ENCODE measurements at places on chromosomes 13 and 19. TPM values are rescaled to one million over a fixed set of nuclear protein-coding genes. Genes with fewer than 3 reads are reported as not detected.
A peak's percentile ranks its signal among the peaks of the same experiment; 100 is the strongest.

- no peak for DNase-seq
These were observed 449.8 kb downstream of the DACH1 start for GRCh38 chr13:71417205-71417604.

- DNase-seq = no peak
These were observed 9.5 kb downstream of the B3GLCT start for GRCh38 chr13:31209172-31209840.

A1BG gene
- total RNA-seq = 52.9 TPM

AMH gene
- 7.2 TPM for total RNA-seq

TUBA3C gene
- total RNA-seq = not detected

GRCh38 chr19:7265963-7266362 is 28.3 kb downstream of the INSR start:
- no peak for DNase-seq

DNA sequence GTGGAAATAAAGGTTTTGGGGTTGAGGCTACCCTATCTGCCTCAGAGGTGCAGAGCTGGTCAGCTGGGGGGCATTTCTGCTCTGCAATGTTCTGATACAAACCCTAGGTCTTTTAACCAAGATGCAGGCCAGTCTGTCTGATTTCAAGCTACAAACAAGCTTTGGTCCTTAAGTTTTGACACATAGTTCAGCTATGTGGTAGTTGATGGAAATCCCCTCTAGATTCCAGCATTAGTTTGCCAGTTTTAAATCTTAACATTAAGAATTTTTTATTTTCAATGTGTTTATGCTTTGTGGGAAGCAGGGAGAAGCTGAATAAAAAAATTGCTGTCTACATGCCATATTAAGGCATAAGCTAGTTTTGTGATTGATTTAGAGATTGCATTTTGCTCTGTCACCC is 225.7 kb downstream of the LMO7 start:
- DNase-seq = no peak

DNA sequence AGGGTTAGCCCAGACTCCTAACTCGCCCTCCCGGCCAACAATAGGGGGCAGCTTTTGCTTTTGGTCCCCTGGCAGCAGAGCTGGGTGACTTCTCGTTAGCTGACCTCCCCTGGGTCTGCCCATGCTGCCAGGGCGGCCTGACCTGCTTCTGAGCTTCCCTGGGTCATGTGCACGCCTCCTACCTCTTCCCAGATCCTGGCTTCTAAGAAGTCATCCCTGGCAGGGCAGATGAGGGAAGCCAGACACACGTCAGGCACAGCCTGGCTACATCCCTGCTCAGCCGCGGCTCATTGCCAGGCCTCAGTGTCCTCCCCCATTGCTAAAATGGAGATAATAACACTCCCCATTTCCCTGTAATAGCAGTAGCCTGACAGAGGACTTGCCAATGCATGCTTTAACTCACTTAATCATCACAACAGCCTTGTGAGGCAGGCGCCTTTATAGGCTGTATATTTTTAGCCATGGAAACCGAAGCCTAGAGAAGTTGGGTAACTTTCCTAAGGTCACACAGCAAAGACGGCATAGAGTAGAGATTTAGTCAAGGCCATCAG is 2.1 kb downstream of the KCNK6 start:
- DNase-seq = no peak

DNA sequence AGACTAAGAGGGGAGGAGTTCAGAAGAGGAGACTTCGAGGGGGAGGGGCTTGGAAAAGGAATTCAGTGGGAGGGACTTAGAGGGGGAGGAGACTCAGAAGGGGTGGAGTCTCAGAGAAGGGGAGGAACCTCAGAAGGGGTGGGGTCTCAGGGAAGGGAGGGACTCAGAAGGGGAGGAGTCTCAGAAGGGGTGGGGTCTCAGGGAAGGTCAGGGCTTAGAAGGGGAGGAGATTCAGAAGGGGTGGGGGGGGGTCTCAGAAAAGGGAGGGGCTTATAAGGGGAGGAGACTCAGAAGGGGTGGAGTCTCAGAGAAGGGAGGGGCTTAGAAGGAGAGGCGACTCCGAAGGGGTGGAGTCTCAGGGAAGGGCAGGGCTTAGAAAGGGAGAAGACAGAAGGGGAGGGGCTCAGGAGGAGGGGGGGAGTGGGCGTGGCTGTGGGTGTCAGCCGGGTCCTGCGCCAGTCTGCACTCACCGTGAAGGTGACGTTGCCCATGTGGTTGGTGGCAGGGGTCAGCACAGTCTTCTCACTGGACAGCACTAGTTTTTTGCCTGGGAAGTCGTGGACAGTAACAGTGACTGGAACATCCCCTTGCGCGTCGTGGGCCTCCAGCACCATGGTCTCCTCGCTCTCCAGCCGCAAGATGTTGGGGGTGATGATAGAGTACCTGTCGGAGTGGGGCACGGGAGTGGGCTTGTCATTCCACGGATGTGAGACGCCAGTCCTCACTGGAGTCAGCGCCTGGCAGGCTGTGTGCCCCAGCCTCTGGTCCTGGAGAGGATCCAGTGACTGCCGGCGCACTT is 1.5 kb downstream of the C3 start:
- DNase-seq = peak; percentile 75

CBY2 gene
- not detected for total RNA-seq

DNA sequence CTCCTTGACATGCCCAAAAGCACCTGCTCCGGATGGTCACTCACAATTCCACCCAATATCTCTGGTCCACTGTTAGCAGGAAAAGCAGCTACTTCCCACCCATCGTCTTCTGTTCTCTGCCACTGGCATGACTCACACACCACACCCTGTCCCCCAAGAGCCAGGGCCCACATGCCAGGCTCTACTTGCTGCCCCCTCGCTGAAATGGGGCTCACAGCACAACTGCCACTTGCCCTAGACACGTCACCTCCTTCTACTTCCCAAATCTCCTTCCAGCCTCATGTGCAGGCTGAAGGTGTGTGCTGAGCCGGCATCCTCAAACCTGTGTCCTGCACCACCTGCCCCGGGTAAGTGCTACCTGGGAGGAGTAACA is 65.0 kb downstream of the TBC1D4 start:
- DNase-seq = no peak

- no peak for DNase-seq
These were observed 43.2 kb downstream of the ZNF571 start for GRCh38 chr19:37551129-37551993.

- DNase-seq = peak; percentile 87
These were observed 2.8 kb downstream of the ZFP36 start for GRCh38 chr19:39409208-39410016.

NPAS1 gene
- 5.7 TPM for total RNA-seq

GRCh38 chr19:49861107-49861506 is 6.3 kb downstream of the PNKP start:
- no peak for DNase-seq

GRCh38 chr19:46892252-46893179 is 31.7 kb downstream of the ARHGAP35 start:
- DNase-seq = peak; percentile 77

KASH5 gene
- 0.52 TPM for total RNA-seq

All from Karpas-422 (cell line).